Urothelium cell line (cell line): ENCODE measurements at places on chromosomes 2 and 18.

- no peak for DNase-seq
Measured at GRCh38 chr2:30569946-30570345, 122.9 kb downstream of the LCLAT1 start.

DNA sequence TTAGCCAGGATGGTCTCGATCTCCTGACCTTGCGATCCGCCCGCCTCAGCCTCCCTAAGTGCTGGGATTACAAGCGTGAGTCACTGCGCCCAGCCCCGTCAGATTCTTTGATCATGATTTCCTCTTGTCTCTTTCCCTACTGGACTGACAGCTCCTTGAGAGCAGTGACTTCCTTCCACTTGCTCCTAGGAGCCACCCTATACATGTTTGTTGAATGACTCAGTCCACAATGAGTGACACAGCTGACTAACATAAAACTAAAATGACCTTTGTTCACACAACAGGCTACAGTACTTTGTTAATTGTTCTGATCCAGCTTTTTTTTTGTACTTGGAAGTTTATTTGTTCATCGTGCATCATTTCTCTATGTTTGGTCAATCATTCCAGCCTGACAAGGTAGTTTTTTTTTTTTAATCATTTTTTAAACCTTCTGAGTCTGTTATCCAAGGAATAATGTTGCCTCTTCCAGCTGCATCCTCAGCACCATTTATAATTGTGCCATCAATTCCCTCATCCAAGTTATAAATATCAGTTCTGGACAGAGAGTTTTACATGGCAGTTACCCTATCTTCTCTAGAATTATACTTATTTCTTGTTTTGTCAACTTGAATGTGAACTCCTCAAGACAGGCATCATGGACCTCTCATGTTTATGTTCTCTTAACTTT, 42.9 kb upstream of the TUBA3E start:
- DNase-seq: peak; percentile 91

GRCh38 chr2:136376211-136376610, 258.3 kb upstream of the CXCR4 start:
- DNase-seq: no peak

DNA sequence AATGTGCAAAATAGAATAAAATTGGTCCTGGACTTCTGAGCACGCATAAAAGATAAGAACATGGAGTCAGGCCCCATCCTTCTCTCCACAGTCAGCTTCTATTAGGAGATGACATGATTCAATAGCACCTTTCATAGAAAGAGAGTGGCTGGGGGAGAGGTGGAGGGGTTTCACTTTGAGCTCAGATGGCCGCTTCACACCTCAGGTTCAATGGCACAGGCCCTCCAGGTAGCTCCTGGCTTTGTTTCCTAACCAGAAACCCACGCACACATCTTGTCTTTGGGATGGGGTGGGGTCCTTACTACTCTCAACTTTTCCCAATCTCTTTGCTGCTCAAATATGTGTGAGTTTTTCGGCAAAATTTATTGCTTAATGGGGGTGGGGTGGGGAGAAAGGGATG, 332.3 kb downstream of the CLIP4 start:
- no peak for DNase-seq

DNA sequence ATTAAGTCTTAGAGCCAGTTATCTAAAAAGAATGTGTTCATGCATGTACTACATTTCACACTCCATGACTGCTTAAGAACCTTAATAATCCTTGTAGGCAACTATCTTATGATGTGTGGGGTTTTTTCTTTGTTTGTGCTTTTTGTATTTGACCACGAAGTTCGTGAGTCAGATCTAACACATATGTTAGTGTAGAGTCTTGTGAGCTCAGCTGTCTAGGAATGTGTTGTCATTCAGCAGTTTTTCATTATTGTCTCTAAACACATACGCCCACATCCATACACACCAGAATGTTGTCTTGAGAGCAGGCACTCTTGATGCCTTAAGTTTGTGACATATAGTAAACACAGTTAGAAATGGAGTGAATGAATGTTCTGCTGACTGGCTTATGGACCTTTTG, 38.4 kb downstream of the CAB39 start:
- DNase-seq: peak; percentile 16

DNA sequence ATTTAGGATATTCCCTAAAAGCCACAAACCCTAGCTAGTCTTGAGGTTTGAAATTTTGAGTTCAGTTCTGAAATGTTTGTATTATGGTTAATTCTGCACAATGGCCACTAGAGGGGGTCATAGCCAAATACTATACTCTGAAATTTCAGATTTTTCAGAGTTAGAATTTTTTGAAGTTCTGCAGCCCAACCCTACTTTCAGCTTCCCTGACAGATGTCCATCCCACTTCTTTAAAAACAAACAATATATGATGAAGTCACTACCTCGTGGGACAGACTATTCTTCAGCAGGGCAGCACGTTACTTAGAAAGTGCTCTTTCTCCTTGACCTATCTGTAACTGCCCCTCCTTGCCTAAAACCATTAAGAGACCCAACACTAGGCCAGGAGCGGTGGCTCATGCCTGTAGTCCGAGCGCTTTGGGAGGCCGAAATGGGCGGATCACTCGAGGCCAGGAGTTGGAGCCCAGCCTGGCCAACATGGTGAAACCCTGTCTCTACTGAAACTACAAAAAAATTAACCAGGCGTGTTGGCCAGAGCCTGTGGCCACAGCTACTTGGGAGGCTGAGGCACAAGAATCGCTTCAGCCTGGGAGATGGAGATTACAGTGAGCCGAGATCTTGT, 48.2 kb upstream of the PAPOLG start:
- peak; percentile 40 for DNase-seq

- DNase-seq: no peak
Measured at GRCh38 chr18:49926106-49926745, 112.9 kb upstream of the ACAA2 start.

GRCh38 chr2:20596973-20597859, 53.7 kb downstream of the HS1BP3 start:
- no peak for DNase-seq

DNA sequence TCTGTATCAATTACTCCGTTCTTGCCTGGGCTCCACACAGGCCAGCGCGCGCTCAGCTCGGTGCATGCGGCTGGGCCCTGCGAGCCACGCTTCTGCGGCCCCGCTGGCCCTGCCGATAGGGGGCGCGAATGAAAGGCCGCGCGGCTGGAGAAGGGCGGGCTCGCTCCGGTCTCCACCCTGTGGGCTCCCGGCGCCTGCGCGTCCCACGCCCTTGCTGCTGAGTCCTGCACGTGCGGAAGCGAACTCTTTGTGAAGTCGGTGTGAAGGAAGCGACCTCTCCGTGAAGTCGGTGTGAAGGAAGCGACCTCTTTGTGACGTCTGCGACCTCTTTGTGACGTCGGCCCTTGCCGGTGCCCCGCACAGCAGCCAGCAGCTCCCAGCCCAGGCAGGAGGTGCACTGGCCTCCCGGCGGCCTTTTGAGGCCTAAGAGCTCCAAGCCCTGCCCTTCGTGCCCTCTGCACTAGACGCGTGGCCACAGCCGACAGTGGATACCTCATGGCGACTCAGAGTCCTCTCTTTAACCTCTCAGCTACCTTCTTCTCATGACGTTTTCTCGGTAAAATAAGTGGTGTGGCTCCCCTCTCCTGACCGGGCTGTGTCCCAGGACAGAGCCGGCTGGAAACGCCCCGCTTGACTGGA, 391.9 kb upstream of the RAB6C start:
- DNase-seq: no peak

GRCh38 chr18:23468753-23469459, 15.8 kb downstream of the RIOK3 start:
- no peak for DNase-seq

DNA sequence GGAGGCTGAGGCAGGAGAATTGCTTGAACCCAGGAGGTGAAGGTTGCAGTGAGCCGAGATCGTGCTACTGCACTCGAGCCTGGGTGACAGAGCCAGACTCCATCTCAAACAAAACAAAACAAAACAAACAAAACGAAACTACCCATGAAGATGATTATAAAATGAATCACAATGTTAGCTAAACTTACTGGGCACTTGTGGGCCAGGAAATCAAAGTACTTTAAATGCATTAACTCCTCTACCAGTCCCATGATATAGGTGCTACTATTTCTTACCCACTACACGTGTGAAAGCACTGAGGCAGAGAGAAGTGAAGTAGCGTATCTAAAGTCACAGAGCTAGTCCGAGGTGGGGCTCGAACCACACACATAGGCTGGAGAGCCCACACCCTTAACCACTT, 53.6 kb downstream of the POLE4 start:
- DNase-seq: no peak

- no peak for DNase-seq
Measured at GRCh38 chr2:43989545-43989944, 6.2 kb downstream of the LRPPRC start.

DNA sequence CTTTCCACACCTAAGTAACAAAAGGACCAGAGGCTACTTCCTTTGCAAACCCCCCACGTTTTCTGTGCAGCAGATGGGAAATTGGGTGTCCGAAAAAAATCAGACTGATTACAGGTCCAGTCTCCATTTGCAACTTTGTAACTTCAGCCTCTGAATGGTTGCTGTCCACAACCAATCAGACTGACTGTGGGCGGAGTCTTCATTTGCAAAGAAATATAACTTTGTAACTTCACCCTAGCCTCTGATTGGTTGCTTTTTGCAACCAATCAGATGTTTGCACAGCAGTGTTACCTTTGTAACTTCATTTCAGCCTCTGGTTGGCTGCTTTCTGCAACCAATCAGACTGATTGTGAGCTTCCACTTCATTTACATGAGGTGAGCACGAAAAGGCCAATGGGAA, 27.8 kb upstream of the CACNB4 start:
- DNase-seq: no peak

GRCh38 chr18:28073658-28074057, 103.3 kb downstream of the CDH2 start:
- DNase-seq: no peak

- DNase-seq: no peak
Measured at GRCh38 chr18:50154420-50154819, 40.5 kb downstream of the MYO5B start.

- DNase-seq: no peak
Measured at GRCh38 chr2:157848213-157848612, 27.9 kb downstream of the ACVR1 start.

GRCh38 chr2:65292106-65292400, 64.4 kb downstream of the ACTR2 start:
- no peak for DNase-seq

- DNase-seq: no peak
Measured at GRCh38 chr2:241020629-241021190, 22.3 kb downstream of the SNED1 start.

DNA sequence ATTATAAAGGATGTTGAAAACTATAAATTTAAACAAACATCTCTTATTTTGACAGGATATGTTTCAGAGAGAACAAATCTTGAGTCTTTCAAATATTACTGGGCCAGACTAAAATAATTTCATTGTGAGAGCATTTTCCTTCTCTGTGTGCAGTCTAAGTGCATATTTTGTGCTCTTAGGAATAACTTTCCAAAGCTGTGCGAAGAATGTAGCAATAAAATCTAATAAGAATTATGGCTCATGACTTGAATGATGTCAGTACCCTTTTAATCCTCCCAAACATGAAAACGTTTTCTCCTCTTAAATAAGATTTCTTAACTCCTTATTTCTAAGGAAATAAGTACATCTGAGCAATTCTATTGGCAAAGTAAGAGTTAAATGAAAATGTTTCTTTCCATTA, 76.2 kb upstream of the EFEMP1 start:
- no peak for DNase-seq

DNA sequence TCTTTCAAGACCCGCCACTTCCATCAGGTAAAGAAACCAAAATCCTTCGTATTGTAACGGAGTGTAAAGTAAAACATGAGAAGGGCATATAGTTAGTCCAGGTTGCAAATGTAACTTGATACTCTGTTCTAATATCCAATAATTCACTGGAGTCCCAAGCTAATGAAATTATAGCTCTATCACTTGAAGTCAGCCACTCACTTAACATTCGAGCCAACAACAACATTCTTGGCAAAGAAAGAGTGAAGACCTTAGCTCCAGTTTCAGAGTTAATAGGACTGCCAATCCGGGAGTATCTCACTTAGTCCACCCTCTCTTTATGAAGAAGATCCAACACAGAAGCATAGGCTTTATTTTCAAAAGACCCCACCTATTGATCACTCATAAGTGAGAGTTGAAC, 298.0 kb upstream of the SOX11 start:
- DNase-seq: no peak

GRCh38 chr2:154587739-154588138, 110.8 kb upstream of the KCNJ3 start:
- DNase-seq: no peak

DNA sequence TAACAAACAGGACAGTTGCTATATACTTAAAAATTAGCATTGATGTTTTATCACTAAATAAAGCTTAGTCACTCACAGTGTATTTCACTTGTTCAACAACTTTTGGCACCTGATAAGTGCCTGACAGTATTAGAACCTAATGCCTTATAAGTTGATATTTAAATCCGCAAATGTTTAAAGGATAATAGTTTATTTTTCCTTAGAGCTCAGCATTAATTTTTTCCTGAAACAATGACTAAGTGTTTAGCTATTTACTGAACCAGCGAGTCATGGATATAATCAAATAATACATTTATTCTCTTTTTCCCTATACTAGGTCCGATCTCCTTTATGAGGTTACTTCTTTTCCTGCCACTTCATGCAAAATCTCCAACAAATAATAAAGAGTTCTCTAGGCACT, 146.0 kb upstream of the PGAP1 start:
- no peak for DNase-seq

- peak; percentile 24 for DNase-seq
Measured at GRCh38 chr18:12747530-12748315, 44.9 kb downstream of the PSMG2 start.

- DNase-seq: peak; percentile 63
Measured at GRCh38 chr2:10048501-10049171, 5.3 kb downstream of the KLF11 start.

- no peak for DNase-seq
Measured at GRCh38 chr2:38700113-38700785, 34.3 kb downstream of the GALM start.

GRCh38 chr2:199405241-199405640, 52.5 kb downstream of the SATB2 start:
- no peak for DNase-seq

GRCh38 chr2:151374436-151374835, 17.0 kb downstream of the TNFAIP6 start:
- peak; percentile 35 for DNase-seq

DNA sequence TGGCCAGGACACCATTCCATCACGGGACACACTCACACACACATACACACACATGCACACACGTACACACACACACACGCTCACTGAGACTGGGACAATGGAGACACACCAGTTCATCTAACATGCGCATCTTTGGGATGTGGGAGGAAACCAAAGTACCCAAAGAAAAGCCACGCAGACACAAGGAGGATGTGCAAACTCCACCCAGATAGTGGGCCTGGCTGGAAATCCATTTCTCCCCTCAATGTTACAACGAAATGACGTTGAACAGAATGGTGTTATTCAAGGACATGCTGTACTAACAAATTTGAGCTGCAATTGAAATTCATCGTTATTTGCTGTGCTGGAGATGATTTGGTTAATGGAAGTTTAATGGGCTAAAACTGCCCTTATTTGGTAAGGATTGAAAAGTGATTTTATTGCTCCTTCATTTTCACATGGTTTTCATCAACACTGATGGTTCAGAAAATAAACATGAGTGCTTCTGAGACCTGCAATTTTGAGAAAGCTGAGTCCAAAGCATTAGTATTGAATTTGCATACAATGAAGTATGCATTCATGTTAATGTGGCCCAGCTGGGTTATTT, 110.0 kb downstream of the KCNE4 start:
- no peak for DNase-seq

- no peak for DNase-seq
Measured at GRCh38 chr2:8934338-8934737, 69.1 kb downstream of the MBOAT2 start.

- DNase-seq: peak; percentile 6
Measured at GRCh38 chr18:33578518-33579348, 714 bp downstream of the ASXL3 start.
